ENCODE measurements at places on chromosomes 2 and 18. TPM values are rescaled to one million over a fixed set of nuclear protein-coding genes. Genes with fewer than 3 reads are reported as not detected.
A peak's percentile ranks its signal among the peaks of the same experiment; 100 is the strongest.

- DNase-seq = peak; percentile 50
These were observed 996 bp downstream of the TGFBRAP1 start for GRCh38 chr2:105328281-105329196.

DNA sequence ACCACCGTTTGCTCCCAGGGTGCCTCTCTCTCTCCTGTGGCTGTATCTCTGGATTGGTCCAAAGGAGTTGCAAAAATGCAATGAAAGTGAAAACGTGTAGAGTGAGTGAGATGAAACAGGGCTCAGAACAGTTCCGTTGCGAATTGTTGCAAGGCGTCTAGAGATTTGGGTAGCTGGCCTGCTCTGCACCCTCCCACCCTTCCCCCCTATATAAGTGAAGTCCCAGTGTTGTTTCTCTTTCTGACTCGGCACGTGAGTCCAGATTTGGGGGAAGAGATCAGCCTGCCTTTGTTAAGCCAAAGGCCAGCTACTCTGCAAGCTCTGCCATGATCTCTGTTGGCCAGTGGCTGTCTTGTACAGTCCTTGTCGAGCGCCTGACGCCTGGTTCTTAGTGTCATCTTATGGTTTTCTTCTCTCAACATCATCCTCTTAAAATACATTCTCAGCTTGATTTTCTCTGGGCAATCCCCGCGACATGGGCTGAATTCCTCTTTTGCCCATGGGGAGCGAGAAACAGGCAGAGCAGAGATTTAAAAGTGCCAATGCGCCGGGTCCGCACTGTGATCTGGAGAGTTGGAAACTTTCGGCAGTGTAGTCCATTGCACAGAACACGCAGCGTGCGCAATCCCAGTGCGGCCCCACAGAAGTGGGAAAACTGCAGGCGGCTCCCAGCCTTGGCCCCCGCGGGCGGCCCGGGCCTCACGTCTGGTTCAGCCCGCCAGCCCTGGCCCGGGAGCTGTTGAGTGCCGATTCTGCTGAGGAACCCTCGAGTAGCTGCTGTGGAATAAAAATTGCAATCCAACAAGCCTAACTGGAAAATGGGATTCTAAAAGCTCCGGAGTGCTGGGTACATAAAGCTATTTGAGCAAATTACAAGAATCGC, 9.3 kb downstream of the MEIS1 start:
- DNase-seq = peak; percentile 45

DUSP2 gene
- 1.5 TPM for total RNA-seq

- DNase-seq = no peak
These were observed 99.8 kb upstream of the DAPL1 start for GRCh38 chr2:158695305-158695704.

- no peak for DNase-seq
These were observed 4.7 kb downstream of the MYO5B start for GRCh38 chr18:50190236-50190635.
